ENCODE measurements at places on chromosomes 2 and 18.

DNA sequence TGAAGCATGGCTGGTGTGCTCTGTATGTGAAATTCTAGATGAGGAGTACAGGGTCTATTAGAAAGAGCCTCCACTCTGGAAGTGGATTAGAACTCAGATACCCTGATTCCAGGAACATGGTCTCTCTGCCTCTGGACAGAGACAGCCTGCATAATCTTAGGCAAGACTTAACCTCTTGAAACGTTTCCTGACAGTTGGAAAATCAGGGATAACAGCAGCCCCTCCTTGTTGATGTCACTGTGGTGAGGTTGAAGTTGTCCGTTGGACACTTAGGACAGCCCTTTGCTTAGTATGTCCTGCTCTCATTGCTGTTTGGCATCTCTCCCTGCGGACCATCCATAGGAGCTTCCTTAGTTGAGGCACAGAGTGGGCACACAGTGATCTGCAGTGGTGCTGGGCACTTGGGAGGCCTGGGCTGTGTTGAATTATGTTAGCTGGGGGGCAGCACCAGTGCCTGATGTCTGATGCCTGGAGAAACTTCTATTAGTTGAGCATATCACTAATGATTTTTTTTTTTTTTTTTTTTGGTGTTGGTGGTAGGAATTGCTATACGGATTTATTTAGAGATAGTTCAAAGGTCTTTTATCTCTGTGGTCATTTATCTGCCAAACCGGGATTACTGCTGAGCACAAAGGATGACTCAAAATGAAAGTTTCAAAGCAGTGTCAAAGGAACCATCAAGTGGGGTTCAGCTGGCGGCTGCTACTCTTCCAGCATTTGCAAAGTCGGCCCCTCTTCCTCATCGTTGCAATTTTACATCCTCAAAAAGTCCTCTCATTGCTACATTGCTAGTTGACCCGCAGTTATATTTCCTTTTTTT, 28.8 kb downstream of the SETBP1 start:
- no peak for DNase-seq

DNA sequence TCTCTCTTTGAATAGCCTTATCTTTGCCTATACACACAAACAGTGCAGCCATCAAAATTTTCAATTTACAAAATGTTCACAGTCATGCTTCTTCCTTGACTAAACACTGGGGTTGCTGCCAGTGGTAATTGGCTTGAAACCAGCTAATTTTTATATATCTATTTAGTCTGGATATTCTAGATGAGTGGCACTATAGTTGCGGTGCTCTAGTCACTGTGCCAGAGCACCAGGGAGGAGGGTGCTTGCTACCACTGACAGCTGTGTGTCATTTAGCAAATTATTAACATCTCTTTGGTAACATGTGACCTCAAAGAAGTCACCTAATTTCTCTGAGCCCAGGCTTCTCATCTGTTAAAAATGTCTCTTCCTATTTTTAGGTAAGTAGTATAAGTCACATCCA, 130.4 kb downstream of the MEIS1 start:
- DNase-seq, result no peak

GRCh38 chr2:179349670-179350303, 85.2 kb upstream of the SESTD1 start:
- no peak for DNase-seq

- DNase-seq, result no peak
Measured at GRCh38 chr18:1593091-1593490, 688.4 kb downstream of the ADCYAP1 start.

- no peak for DNase-seq
Measured at GRCh38 chr2:20207051-20207450, 17.9 kb downstream of the SDC1 start.

GRCh38 chr2:84293791-84294380, 165.2 kb downstream of the SUCLG1 start:
- no peak for DNase-seq

- no peak for DNase-seq
Measured at GRCh38 chr2:69637923-69638322, 5.6 kb downstream of the AAK1 start.

DNA sequence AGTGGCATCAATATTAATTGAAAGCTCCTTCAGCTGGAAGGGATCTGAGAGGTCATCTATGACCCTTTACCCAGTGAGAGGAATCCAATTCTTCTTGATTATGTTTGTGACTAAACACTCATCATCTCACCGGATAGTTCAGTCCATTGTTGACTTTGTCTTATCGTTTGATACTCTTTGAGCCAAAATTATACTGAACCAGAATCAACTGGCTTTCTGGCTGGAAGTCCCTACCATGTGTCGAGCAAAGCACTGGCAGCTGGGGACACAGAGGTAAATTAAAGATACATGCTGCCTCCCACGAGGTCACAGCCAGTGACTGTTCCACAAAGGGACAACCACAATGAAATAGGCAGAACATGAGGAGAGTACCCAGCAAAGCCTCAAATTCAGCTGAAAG, 91.4 kb upstream of the FHL2 start:
- DNase-seq, result no peak

GRCh38 chr2:241636182-241637017, 558 bp downstream of the THAP4 start:
- DNase-seq, result no peak

DNA sequence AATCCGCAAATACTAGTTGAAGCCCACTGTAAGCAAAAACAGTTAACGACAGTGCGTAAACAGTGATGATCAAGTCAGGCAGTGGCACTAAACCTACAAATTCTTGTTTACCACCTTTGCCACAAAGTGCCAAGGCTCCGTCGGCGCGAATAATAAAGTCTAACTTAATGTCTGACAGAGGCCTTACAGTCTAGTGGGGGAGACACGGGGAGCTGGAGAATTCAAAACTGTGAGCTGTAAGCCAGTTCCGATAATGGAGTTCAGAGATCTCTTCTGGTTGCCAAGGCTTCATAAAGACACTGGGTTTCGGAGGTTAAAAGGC, 284 bp upstream of the EXOC6B start:
- peak; percentile 18 for DNase-seq

DNA sequence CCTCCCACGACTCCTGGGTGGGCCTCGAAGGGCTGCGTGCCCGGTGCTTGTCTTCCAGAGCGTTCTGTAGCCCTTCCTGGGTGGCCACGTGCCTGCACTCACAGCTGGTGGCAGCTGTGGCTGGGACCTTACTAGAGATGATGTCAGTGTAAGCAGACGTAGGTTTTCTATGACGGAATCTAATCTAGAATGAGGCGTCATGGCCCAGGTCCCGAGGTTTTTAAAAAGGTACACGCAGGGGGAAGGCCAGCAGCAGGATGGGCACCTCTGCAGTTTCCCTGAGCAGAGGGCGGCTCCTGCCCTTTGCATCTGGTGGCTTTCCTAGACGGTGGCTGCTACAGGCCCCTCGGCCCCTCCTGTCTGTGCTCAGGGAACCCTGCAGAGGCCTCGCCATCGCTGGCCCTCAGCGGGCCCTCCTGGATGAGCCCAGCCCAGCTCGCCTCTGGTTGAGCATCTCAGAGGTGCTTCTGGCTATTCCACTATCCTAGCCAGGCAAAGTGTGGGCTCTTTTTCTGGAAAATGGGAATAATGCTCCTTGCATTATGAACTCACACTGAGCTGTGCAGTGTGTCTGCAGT, 49.6 kb upstream of the PXDN start:
- no peak for DNase-seq

DNA sequence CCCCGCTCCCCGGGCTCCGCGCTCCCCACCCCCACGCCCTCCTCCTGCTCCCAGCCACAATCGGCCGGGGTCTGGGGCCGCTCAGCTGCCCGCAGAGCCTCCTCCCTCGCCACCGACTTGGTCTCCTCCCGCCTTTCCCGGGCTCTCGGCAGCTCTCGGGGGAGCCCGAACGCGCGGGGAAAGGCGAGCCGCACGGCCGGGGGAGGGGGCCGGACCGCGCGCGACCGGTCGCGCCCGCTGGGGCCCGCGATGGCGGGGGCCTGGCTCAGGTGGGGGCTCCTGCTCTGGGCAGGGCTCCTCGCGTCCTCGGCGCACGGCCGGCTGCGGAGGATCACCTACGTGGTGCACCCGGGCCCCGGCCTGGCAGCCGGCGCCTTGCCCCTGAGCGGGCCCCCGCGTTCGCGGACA, 327 bp downstream of the LTBP1 start:
- no peak for DNase-seq

DNA sequence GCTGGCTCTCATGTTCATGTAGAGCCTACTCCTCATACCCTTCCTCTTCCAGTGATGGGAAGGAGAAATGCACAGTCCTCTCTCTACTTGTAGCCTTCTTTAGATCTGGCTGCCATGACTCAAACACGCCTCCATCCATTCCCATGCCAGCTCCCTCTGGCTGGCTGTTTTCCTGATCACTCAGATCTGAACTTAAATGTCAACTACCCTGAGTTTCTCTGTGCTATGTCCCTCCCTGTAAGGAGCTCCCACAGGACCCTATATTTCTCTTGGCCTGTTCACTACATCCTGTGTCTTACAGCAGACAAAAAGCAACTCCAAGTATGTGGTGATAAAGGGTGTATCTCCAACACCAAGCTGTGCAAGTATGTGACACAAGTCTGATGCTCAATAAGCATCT, 152.4 kb downstream of the TCF4 start:
- DNase-seq, result no peak

- no peak for DNase-seq
Measured at GRCh38 chr2:119599384-119599783, 55.1 kb downstream of the CFAP221 start.

DNA sequence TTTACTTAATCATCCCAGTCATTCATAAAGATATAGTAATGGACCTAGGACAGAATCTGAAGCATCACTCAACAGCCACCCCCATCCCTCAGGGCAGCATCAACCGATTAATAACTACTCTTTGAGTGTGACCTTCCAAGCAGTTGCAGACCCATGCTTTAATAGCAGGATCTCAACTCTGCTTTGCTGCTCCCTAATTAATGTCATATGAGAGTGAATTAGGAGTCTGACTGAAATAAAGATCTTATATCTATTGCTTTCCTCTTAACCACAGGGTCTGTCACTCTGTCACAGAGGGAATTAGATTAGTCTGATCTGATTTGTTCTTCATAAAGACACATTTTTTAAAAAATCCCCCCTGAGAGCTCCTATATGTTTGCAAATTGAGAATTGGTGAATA, 46.1 kb upstream of the LRP1B start:
- DNase-seq, result no peak

DNA sequence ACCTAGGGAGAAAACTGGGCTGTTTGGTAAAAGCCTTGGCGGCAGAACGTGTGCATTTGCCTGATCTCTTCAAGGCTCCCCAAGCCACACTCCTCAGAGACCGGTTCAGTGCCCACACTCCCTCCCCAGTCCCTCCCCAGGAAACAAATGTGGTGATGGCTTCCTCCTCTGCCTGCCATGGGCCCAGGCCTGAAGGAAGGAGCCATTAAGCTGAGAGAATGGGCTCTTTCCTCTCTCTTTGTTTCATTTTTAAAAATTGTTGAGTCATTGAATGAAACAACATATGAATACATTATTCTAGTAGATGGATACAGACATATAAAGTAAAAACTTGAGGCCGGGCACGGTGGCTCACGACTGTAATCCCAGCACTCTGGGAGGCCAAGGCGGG, 50.6 kb upstream of the YWHAQ start:
- DNase-seq, result no peak

Measured in C1 segment of cervical spinal cord (tissue), 14 donors.